ENCODE measurements at places on chromosomes 1 and 21. TPM values are rescaled to one million over a fixed set of nuclear protein-coding genes. Genes with fewer than 3 reads are reported as not detected.

ZC3H12A gene
- 43.6 TPM for total RNA-seq

GPR157 gene
- total RNA-seq = 45.3 TPM

CCDC17 gene
- total RNA-seq = 2.5 TPM

OR6K3 gene
- not detected for total RNA-seq

IGSF3 gene
- total RNA-seq = 55.4 TPM

OR2L3 gene
- total RNA-seq = not detected

TENT5C gene
- total RNA-seq = 1.1 TPM

OXCT2 gene
- 0.20 TPM for total RNA-seq

TBX15 gene
- not detected for total RNA-seq

ENAH gene
- total RNA-seq = 41.0 TPM
